ENCODE measurements at places on chromosomes 6 and 20.

DNA sequence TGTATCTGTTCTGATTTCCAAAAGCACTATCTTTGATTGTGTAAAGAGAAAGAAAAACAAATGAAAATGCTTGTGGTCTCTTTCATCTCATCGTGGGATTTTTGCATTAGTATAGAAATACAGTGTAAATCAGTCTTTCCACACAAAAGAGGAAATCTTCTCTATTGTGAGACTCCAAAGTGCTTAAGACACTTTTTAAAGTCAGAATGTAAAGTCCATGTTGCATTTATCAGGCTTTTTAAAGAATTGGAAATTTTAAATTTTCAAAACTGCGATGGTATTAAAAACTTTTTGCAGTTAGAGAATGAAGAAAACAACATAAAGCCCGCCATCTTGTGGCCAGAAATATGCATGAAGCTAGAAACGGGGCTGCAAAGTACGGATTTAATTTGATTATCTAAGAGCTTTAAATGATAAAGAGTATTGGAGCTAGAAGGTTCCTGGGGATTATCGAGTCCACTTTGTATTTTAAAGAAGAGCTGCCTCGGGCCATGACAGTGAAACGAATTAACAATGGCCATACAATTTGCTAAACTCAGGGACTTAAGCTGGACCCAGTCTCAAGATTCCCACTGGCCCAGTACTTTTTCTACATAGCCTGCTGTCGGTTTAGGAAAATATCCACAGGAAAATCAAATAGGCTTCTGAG, 339.6 kb downstream of the ARHGAP18 start:
- peak; percentile 5 for DNase-seq

GRCh38 chr6:32075781-32076180, 33.4 kb downstream of the TNXB start:
- DNase-seq, result no peak

GRCh38 chr6:112153926-112154607, 66.7 kb downstream of the FAM229B start:
- DNase-seq, result peak; percentile 85

GRCh38 chr20:12617076-12617475, 391.7 kb upstream of the SPTLC3 start:
- DNase-seq, result no peak

GRCh38 chr20:37521061-37521771, at the start of gene NNAT:
NNAT (plus strand) TSS chr20:37521250; CDS start chr20:37521332, 82 bp downstream.
- no peak for DNase-seq

GRCh38 chr6:26252077-26252472, 112.9 kb upstream of the BTN3A2 start:
- no peak for DNase-seq
